ENCODE measurements at places on chromosomes 4 and X.

GRCh38 chr4:110231869-110232268 is 33.5 kb upstream of the ELOVL6 start:
- DNase-seq: no peak

DNA sequence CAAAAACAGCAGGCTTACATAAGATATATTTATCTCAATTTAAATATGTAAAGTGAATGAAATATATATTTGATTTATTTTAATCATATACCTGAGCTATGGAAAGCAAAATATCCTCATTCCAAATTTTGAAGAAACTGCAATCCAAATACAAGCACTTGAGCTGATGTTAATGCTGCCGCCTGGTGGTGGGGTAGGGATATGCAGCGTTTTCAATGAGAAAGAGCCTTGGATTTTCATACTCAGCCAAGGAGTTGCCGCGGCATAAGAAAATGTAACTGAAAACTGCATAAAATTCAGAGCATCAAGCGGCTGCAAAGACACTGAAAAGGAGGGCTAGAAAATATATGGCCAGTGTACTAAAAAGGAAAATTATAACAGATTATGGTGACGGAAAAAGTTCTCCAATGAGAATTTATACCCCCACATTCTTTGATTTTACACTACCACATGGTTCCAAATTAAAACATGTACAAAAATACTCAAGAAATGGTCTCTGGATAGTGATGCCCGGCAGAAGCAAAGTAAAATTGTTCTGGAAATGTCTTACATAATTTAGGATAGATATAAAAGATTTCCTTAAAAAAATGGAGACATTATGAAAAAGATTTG is 660.3 kb upstream of the PITX2 start:
- peak; percentile 14 for DNase-seq

DNA sequence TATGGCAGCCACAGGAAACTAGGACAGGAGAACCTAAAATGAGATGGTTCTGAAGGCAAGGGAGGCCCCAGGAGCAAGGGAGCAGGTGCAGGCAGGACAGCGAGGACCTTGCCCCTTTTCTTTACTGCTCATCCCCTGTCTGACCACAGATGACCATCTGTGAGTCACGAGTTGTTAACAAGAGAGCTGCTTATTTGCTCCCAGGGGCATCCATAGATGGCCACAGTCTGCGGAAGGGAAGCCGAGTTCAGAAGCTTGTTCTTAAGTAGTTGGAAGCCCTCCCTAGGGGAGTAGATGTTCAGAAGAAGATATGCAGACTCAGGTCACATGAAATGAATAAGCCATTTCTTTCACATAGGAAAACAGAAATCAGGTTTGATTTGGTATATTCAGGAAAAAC is 69.4 kb downstream of the EVC2 start:
- DNase-seq: no peak

DNA sequence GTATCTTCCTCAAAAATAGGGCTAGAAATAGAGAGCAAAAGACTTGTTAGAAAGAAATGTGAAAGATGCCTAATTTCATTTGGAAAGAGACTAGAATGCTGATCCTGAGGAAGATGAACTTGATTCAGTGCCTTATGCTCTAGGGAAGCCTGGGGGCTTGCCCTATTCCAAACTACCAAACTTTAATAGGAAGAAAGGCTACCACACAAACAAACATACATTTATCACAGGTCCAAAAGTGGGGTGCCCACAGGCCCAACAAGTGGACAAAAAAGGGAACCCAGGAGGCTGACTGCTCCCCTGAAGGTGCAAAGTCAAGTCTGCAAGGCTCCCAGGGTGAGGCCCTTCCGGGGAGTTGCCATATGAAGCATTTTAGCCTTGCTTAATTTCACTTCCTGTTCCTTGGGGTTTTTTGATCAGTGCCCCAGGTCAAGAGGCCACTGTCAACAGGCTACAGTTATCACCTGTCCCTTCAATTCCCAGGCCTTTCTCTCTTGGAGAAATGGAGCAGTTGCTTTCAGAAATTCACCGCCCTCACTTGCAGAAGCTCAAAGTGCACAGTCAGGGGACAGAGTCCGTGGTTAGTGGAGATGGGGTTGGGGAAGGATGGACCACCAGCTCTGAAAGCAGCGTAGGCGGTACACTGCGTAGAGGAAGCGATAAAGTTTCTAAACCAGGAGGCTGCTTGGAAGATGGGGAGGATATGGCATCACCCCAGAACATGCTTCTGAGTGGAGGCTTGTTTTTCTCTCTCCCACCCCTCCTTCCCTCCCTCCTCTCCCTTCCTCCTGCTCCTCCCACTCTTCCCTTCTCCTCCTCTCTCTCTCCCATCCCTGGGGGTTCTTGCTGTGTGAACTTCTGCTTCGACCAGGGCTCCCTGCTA is 36.4 kb downstream of the TMEM154 start:
- DNase-seq: peak; percentile 56

DNA sequence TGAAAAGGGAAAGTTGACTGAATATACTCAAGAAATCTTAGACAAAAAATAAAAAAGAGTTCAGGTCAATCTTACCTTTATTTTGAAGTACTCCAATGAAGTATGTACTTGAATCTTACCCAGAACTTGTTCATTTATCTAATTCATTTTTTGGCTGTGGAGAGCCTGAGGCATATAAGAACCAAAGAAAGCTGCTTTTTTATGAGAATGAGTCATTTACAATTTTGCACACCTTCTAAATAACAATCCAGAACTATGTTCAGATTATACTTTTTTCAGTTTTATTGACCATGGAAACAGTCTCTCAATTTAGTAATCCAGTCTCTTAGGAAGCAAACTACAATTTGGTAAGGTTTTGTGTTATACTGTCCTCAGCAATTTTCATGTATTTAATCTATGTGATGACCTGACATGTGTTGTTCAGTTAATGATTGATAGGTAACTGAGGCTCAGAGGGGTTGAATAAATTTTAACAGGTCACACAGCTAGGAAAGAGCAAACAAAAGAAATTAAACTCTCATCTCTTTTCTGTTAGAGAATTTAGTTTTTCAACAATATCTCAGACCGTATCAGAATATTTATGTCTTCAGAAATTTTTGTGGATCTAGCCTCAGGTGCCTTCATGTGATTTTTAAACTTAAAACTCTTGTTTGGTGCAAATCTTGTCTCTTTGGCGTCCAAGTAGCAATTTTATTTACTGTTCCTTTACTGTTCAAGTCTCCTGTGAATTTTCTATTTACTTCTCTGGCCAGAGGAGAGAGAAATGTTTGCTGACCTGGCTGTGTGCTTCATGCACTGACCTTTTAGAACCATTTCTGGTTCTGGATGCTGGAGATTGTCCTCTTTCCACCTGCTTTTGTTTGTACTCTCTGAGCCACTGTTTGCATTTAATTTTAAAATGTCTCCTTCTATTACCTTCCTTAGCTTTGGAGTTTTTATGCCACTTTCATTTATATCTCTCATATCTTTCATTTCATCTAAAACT is 1453.4 kb downstream of the STIM2 start:
- no peak for DNase-seq

DNA sequence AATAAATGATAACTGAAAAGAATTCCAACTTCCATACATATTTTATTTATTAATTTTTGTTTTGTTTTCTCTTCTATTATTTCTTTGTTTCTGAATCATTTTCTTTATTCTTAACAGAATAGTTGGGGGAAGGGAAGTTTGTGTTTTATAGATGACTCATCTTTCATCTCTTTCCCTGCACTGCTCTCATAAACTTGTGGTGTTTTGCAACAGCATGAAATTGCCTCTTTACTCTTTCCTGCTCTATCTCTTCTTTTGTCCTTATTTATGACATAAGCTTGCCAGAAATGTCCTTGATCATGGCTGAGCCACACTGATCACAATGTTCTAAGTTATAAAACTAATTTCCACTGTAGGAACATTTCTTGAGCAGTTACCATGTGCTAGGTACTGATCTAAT is 22.3 kb downstream of the QRFPR start:
- no peak for DNase-seq

- DNase-seq: no peak
Measured at GRCh38 chr4:40143926-40144508, 52.8 kb upstream of the RHOH start.

GRCh38 chr4:151865744-151866591 is 105.2 kb upstream of the GATB start:
- DNase-seq: no peak

- no peak for DNase-seq
Measured at GRCh38 chrX:14300376-14300775, 229.0 kb upstream of the GLRA2 start.

GRCh38 chr4:158826882-158827281 is 58.1 kb downstream of the FNIP2 start:
- no peak for DNase-seq

GRCh38 chr4:4867375-4868039 is 8.0 kb downstream of the MSX1 start:
- no peak for DNase-seq

- no peak for DNase-seq
Measured at GRCh38 chrX:149493567-149494562, 11.2 kb downstream of the IDS start.

DNA sequence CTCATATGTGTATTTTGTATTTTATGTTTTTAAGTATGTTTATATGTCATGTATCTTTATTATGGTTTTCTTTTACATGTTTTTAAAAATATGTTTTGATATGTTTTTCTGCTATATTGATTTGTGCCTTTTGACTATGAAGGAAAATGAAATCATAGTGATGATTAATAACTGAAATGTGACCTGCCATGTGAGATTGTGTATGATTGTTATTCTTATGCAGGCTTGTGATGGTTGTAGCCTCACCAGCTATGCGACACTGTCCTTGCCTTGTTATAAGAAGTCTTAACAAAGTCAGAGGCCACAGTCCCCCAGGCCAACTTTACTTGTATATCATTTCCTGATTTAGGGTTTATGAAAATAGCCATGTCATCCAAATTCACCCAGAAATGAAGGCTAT is 83.2 kb downstream of the TMEM131L start:
- no peak for DNase-seq

GRCh38 chr4:53055274-53055673 is 193.2 kb downstream of the RASL11B start:
- DNase-seq: no peak

GRCh38 chr4:86927843-86928395 is 6.9 kb upstream of the AFF1 start:
- DNase-seq: no peak

- no peak for DNase-seq
Measured at GRCh38 chr4:20044502-20044911, 207.2 kb upstream of the SLIT2 start.

DNA sequence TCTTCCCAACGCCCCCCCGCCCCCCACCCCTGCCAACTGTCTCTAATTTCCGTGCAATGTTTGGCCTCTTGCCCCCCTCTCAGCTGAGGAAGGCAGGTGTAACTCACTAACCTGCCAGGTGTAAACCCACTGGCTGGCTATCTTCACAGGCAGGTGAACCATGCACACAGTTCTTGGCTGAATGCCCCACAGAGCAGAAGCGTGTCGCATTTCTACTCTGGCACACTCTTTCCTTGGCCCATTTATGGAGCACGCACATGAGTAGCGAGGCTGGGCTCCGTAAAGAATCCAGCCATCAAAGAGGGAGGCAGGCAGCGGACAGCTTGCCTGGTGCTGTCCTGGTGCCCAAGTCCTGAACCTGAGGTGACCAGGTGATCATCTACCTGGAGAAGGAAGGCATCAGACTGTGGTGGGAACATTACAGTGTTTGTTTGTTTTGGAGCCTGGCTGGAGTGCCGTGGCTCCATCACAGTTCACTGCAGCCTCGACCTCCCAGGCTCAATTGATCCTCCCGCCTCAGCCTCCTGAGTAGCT is 39.2 kb upstream of the CRMP1 start:
- DNase-seq: no peak

GRCh38 chrX:11481035-11481434 is 184.7 kb downstream of the ARHGAP6 start:
- no peak for DNase-seq

- DNase-seq: no peak
Measured at GRCh38 chrX:86806786-86807185, 658.5 kb downstream of the DACH2 start.

GRCh38 chrX:39582091-39582490 is 515.7 kb downstream of the BCOR start:
- DNase-seq: no peak

DNA sequence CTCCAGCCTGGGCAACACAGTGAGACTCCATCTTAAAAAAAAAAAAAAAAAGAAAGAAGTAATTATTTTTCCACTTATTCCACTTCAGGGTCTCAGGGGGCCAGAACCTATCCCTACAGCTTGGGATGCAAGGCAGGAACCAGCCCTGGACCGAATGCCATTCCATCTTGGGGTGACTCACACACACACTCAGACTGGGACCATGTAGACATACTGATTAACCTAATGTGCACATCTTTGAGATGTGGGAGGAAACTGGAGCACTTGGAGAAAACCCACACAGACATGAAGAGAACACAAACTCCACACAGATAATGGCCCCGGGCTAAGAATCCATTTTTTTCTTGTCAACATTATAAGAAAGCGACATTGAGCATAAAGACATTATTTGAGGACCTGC is 132.5 kb downstream of the PTTG2 start:
- no peak for DNase-seq

DNA sequence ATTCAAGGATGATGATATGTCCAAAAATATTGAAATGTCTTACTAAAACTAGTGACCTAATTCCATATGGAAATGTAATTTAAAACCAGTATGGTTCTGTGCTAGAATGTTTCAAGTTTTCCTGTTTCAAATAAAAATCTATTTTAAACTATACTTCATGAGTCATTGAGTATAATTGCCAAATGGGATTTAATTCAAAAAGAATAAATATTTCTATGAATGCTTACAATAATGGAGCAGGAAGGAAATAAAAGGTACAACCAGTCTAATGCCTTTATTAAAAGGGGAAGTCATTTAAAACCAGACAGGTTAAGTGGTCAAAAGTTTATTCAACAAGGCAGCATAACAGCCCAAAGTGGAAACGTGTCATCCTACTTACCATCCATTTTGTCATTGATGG is 2347.1 kb downstream of the PCDH7 start:
- DNase-seq: no peak

GRCh38 chr4:87918314-87919058 is 57.0 kb upstream of the SPP1 start:
- DNase-seq: no peak

DNA sequence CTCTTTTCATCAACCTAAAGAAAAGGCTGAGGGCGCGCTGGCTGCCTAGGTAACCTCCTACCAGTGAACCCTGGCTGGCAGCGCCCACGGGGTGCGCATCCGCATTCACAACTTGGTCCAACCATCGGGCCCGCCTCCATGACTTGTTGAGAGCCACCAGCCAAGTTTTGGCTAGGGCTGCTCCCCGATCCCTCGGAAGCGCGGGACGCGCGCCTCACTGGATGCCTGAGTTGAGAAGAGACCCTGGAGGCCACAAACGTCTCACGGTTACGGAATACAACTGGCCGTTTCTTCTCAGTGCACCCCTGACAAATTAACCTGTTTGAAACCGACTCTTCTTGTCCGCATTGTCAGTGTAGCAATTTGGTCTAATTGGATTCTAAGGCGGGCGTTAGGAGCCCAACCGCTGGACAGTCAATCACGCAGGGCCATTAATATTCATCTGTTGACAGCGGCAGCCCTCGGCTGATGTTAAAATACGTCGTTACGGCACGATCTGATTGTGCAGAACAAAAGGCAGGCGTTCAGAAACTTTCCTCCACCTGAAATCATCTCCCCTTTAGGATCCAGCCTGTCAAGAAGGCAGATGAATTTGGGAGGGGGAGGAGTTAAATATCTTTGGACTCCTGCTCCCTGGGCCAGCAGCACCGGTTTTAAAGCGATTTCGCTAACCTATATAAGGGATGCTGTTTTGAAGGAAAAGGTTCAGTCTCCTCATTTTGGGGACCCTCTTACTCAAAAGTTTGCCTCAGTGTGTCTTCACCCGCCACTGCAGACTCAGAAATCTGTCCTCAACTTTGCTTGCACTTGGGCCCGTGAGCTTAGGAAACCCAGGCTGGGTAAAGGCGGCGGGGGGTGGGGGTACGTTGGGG is 1.2 kb downstream of the GPC3 start:
- no peak for DNase-seq

GRCh38 chr4:165839615-165840333 is 33.3 kb upstream of the TLL1 start:
- no peak for DNase-seq

Data from memory B cell (primary cell).